ENCODE measurements at places on chromosomes 2 and 18. TPM values are rescaled to one million over a fixed set of nuclear protein-coding genes. Genes with fewer than 3 reads are reported as not detected.
A peak's percentile ranks its signal among the peaks of the same experiment; 100 is the strongest.

- DNase-seq = no peak
These were observed 160.8 kb downstream of the PHLPP1 start for GRCh38 chr18:62876111-62876510.

DNA sequence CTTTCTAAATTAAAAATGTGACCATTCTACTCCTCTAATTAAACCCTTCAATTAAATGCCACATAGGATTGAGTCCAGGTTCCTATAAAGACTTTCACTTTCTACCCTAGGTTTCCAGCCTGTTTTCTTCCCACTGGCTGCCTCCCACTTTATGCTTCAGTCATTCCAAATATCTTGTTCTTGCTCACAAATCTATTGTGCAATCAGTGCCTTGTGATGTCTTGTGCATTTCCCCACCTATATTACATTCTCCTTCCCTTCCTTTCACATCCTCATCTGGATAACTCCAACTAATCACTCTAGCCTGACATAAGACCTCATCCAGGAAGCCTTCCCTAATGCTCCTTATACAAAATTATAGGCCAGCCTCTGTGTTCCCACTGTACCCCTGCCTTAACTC lies 281.7 kb upstream of the LRATD1 start:
- DNase-seq = peak; percentile 35

DNA sequence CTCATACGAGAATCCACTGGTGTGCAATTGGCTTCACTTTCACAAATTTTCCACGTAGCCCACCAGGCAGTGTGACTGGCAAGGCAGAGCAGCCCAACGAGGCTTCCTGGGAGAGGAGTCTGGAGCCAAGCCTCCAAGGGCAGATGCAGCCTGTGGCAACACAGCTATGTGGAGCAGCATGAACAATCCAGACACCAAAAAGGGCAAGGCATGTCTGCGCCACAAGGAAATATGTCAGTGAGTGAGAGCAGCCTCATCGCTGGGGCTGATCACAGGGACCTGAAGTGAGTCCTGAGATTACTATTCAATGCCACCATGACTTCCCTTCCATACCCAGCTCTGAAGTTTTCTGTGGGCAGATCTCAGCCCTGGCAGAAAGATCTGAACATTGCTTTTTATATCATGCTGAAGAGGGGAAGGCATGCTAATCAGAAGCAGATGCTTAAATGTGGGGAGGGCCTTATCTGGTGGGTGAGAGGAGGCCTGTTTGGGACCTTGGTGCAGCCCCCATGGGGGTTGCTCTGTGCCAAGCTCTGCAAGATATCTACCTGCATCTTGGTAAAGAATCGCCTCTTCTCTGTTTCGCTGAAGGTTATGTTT lies 40.0 kb upstream of the PUM2 start:
- DNase-seq = no peak

DNA sequence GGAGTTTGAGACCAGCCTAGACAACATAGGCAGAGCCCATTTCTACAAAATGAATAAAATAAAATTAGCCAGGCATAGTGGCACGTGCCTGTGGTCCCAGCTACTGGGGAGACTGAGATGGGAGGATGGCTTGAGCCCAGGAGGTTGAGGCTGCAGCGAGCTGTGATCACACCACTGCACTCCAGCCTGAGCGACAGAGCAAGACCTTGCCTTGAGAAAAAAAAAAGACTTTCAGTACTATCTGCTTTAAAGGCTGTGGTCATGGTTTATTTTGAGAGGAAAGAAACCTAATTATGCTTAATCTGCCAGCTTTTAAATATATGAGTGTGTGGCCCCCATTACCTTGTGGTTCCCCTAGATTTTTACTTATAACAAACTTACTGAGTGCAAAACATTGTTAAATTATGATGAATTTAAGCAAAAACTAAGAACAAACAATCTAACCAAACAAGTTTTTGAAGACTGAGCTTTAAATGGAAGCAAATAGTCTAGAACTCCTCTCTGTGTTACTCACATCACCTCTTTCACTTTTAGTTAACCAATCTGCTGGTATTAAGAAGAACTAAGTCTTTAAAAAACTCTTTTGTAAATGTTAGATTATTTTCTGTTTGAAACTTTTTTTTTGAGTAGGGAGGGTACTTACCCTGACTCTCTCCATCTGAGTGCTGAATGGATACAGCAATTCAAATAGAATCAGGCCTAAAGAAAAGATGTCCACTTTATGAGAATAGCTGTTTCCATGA lies 65.4 kb downstream of the EIF2AK3 start:
- no peak for DNase-seq

DNA sequence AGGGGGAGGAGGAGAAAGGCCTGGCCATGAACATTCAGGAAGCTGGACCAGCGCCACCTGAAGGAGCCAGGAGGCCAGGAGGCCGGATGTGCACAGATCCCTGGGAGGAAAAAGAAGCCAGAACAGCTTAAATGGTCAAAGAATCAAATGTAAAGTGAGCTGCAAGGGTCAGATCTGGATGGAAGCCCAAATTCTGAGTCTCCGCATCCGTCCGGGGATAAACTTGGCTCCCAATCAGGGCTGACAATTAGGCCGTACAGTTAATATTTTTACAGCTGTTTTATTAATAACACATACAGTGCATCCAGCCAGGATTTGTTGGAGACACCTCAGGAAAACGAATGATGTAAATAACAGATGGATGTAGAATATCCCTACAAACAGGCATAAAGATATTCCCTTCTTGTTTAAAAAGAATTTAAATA lies 495.1 kb upstream of the TCF4 start:
- DNase-seq = no peak

DNA sequence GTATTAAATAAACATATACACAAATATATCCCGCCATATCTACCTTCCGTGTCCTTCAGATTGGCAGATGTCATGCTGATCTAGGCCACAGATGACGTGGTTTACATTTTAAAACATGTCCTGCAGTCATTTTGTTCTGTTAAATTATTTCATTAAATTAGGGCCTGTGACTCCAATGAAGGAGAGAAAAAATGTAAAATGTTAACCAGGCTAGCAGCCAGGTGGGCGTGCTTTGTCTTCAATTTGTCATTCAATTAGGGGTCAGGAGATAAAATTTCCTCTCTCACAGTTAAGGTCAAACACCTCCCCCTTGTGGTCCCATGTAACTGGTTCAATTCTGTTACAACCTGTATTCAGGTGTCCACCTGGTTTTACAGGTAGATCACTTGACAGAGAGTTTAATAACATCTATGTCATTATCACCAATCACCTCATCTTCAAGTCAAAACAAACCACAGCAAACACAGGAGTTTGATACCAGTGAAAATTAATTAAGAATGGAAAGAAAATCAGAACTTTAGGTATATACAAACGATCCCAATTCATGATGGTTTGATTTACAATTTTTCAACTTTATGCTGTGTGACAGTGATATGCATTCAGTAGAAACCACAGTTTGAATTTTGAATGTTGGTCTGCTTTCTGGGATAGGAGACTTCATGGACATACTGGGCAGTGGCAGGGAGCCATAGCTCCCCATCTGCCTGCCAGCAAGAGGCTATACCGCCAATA lies 339.4 kb downstream of the CMPK2 start:
- DNase-seq = peak; percentile 51

DNA sequence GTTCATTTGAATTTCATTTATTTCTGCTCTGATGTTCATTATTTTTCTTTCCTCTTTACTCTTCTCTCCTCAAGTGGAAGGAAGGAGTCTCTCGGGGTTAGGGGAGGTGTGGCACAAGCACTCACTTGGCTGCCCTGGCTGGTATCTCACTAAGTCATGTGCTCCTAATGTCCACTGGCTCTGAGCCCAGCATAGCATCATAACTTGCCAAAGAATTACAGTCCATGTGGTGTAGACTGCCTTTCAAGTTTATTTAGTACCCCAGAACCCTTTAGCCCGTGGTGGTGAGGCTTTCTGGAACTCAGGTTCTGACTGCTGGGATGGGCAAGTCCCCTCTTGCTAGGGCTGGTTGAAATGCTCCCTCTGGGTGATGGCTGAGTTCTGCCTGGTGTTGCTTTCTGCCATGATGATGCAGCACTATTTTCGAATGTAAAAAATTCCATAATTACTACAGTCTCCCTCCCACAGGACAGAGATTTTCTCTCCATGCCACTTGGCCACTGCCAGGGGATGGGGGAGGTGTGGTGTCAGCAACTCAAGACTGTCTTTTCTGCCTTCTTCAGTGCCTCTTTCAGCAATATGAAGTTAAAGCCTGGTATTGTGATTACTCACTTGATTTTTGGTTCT lies 22.2 kb downstream of the SPAG16 start:
- DNase-seq = peak; percentile 62

- no peak for DNase-seq
These were observed 124.8 kb upstream of the TACR1 start for GRCh38 chr2:75324141-75324540.

DNA sequence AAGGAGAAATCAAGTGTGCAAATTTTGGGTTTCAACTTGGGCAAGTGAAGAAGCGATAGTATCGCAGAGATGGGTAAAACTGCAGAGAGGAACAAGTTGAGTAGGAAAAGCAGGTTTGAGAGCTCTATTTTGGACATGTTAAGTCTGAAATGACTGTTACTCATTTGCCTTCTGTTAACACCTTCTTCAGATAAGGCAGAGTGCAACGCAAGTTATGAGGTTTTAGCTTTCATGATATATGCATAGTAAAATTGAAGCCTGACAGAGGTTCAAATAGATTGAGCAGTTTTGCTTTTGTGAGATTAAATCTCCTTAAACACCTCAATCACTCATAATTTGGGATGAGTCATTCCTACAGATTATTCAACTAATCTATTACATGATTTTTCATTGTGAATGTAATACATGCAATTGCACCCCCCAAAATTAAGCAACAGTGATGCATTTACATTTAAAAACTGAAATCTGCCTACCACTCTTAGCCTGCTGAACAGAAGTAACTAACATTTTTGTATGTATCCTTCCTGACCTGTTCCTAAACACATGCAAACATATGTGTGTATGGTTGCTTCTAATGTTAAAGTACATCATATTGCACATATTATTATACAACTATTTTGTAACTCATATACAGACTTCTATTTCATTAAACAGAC lies 575.4 kb downstream of the ARHGAP15 start:
- no peak for DNase-seq

DNA sequence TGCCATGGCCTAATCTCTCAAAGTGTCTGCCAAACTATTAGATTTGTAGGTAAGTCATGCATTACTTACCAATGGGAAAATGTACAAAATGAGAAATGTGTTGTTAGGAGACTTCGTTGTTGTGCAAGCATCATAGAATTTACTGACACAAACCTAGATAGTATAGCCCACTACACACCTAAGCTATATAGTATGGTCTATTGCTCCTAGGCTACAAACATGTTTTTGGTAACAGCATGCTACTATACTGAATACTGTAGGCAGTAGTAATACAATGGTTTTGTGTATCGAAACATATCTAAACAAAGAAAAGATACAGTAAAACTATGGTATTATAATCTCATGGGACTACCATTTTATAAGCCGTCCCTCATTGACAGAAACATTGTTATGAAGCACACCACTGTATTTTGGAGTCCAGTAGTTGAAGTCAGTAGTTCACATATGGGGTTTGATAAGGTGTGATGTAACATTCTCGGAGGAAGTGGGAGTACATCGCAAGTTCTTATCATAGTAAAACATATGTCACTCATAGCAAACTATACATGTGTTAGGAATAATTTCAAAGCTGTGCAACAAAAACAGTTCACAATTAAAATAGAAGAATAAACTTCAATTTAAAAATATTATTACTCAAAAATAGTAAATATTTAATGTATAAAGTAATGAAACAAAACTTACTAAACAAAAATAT lies 12.0 kb upstream of the GTF2A1L start:
- no peak for DNase-seq

- no peak for DNase-seq
These were observed 8.5 kb downstream of the PROC start for GRCh38 chr2:127426501-127427354.

DNA sequence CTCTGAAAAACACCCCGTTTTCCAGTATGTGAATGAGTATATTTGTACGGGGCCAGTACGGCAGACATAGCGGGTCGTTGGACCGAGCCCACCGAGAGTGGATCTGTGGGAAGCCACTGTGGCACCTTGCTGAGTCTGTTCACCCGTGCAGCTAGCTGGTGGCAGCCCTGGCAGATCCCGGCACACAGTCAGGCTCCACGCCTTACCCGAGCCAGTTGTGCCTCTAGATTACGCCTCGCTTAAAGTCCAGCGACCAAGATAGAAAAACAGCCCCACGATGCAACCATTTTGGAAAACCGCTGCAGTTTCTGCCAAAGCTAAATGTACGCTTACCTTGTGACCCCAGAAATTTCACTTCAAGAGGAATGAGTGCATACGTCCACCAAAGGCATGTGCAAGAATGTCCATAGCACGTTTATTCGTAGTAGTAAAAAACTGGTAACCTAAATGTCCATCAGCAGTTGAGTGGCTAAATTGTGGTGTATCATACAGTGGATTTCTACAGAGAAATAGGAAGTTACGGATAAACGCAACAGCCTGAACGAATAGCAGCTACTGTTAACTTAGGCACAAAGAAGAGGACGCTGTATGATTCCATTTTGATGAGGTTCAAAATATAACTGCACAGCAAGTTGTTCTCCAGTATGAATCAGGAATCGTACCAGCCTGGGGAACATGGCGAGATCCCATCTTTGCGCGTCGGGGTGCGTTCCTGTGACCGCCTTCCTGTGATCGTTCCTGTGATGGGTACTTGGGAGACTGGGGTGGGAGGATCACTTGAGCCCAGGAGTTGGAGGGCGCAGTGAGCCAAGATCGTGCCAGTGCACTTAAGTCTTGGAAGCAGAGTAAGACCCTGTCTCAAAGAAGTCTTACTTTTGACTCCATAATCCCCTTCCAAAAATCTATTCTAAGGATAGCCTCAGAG lies 688 bp upstream of the WDR33 start:
- no peak for DNase-seq

GRCh38 chr2:85134896-85135659 lies 1.9 kb downstream of the TCF7L1 start:
- DNase-seq = no peak

DNA sequence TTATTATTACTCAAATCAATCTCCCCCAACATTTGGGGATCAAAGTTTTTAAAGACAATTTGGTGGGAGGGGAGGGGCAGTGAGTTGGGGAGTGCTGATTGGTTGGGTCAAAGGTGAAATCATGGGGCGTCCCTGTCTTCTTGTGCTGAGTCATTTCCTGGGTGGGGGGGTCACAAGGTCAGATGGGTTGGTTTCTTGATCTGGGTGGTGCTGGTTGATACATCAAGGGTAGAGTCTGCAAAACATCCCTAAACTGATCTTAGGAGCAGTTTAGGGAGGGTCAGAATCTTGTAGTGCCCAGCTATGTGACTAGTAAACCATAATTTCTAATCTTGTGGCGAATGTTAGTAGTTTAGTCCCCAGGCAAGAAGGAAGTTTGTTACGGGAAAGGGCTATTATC lies 67.4 kb downstream of the MOGAT1 start:
- peak; percentile 9 for DNase-seq

The MDH1B gene
- 0.77 TPM for total RNA-seq

The VIT gene
- not detected for total RNA-seq

The LYPD6 gene
- 3.2 TPM for total RNA-seq

The TPO gene
- total RNA-seq = not detected

The NEUROD1 gene
- not detected for total RNA-seq

The DOK1 gene
- 4.6 TPM for total RNA-seq

The STON1 gene
- 0.42 TPM for total RNA-seq

The OXER1 gene
- not detected for total RNA-seq
